Spleen (tissue), 13 donors: ENCODE measurements at places on chromosomes 5 and 9.

GRCh38 chr9:85178474-85178873 lies 508.9 kb downstream of the NTRK2 start:
- DNase-seq = no peak

- no peak for DNase-seq
Observed at GRCh38 chr5:72604798-72605154, 97.6 kb upstream of the ZNF366 start.

GRCh38 chr5:35884773-35885172 lies 28.1 kb downstream of the IL7R start:
- no peak for DNase-seq

- peak; percentile 92 for DNase-seq
Observed at GRCh38 chr5:81749561-81750307, 1.2 kb downstream of the SSBP2 start.

DNA sequence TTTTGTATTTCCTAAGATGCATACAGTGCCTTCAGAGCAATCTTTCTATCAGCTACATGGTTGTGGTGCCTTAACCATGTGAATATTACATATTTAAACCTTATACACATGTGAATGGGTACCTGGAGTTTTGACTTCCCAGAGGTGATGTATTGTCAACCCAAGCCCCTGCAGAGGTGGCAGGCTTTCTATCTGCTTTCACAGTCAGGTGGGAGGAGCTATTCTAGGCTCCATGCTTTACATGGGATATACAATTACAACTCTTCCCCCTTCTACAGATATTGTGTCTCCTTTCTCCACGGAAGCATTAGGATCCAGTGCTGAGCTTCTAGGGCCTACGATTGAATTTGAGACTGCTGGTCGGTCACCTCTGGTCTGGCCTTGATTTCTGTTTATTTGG lies 89.8 kb upstream of the TUT7 start:
- DNase-seq = no peak

DNA sequence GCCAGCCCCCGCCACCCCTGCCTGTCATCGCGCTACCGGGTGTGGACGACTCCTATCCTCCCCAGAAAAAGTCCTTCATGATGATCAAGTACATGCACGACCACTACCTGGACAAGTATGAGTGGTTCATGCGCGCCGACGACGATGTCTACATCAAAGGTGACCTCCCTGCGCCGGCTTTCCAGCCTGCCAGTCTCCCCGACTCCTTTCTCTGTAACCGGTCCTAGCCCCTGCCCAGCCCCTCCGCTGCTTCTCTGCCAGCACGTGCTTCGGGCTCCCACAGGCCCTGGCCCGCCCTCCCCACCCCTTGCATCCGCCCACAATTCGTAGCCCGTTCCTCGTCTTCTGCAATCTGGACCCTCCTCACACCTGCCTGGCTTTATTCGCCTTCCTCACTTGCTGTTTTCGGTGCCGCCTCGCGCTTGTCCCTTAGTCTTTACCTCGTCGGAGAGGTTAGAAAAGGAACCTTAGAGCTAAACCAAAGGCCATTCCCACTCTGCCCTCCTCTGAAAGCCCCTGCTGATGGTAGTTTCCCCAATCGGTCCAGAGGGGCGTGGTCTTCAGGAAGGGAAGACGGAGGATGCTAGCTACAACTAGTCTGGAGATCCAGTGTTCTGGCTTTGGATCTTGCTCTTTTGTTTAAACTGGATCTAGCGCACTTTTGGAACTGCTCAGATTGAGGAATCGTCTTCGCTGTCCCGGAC lies 1.4 kb downstream of the CHSY3 start:
- no peak for DNase-seq

GRCh38 chr9:90958328-90958727 lies 156.7 kb downstream of the SYK start:
- no peak for DNase-seq

GRCh38 chr5:122314036-122314435 lies 2.0 kb downstream of the SNCAIP start:
- DNase-seq = no peak

DNA sequence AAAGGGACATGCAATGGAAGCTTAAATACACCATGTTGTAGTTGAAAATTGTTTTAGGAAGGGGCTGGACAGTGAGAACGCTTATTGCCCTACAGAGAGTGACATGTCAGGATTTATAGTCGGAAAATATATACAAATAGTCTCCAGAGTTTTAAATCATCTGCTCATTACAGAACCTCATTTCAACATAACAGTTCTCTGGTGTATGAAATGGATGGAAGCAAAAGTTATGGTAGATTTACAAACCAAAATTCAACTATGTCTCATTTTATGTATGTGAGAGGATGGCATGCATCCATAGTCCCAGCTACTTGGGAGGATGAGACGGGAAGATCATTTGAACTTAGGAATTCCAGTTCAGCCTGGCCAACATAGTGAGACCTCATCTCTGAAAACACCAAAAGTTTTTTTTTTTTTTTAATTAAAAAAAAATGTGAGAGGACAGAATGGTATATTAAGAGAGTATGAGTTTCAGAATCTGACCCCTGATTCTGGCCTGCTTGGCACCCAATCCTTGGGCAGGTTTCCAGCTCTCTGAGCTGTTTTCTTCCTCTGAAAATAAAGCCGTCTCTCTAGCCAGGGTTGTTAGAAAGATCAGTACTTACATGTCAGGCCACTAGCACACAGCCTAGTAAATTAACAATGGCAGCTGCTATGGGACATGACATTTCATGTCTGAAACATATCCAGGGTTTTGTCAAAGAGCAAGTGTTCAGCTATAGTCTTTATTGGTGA lies 40.1 kb downstream of the IQGAP2 start:
- no peak for DNase-seq

GRCh38 chr5:905139-905642 lies 12.5 kb downstream of the TRIP13 start:
- DNase-seq = peak; percentile 55

DNA sequence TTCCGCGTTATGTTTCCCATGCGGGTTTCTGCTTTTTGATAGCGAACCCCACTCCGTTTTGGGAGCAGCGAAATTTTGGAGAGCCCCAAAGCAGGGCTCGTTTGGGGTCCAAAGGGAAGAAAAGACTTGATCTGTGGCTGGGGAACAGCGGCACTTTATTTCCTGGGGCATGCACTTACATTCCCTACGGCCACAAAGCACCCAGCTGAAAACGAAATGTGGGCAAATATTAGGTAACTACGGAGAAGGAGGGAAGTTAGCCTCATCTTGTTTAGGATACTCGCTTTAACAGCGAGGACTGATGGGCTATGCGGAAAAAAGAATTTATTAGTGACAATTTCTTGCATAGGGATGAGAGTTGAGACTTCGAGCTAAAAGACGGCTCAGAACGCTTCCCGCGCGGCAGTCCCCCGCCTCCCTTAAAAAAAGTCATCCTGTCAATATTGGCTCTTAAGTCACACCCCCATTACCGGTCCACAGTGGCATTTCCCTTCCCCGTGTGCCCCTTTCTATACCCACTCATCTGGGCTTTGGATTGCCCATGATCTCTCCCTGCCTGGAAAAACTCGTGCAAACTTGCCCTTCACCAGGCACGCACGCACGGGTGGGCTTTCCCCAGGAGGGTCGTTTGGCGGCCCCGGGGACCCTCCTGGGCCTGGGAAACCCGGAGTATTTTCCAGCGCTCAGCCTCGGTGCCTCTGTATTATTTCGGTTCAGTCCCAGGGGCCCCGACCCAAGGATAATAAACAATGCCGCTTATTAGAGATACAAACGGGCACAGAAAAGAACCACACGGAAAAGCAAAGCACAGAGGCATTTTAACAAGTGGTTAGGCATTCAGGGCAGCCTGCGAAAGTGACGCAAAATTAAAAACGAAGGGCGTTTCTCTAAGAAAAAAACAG lies 35.8 kb upstream of the NFIB start:
- no peak for DNase-seq

DNA sequence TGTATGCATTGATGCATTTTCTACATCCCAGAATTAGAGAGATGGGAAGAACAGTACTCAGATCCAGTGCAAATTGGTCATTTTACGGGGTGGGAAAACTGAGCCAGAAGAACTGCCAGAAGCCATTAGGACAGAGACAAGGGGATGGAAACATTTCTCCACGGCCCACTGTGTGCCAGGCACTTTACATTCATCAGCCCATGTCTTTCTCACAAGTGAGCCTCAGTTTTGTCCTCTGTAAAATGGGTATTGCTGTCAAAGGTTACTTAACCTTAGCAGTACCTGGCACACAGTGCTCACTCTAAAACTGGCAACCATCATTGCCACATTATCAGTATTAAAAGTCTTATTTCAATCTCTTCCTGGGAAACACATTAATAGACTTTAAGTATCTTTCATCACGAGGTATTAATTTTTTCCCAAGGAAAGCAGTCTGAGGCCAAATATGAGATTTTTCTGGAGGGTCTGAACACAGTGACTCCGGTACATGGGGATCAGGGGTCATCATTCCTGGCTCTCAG lies 5.2 kb downstream of the DUSP1 start:
- no peak for DNase-seq

DNA sequence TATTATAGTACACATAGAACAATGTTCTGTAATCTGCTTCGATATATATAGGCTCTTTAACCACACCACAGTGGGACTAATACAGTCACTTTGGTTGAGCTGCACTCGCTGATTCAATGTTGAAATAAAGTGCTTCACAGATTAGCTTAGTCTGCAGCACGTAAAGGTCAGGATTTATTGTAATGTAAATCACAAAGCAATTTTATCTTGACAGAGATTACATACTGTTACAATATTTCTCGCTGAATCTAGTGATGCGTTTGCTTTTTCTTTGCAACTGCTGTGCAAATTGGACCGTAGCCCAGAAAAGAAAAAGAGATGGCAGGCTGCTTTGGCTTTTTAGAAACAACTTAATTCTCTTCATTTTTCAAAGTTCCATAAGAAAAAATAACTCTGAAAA lies 52.9 kb downstream of the CETN3 start:
- DNase-seq = no peak

- no peak for DNase-seq
Observed at GRCh38 chr5:50846261-50846660, 179.8 kb downstream of the PARP8 start.

GRCh38 chr9:32393911-32394310 lies 9.5 kb downstream of the ACO1 start:
- DNase-seq = no peak

DNA sequence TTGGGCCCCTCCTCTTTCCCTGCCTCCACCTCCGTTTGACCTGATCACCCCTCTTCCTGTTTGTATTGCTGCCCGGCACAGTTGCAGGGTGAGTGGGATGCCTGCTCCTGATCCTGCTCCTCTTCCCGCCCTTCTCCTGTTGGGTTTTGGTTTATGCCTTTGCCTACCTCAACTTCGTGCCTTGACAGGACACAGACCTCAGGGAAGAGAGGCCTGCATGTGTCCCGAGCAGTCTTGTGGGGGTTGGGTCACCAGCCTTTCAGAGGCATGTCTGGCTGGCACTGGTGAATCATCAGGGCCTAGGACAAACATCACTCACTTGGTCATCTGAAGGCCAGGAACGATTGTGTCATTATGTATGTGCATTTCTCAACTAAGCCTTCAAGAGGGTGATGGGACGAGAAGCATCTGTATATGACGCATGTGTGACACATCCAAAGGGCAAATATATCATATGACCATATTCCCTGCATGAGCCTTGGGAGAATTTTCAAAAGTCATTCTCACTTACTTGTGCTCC lies 56.9 kb downstream of the NPR3 start:
- no peak for DNase-seq

DNA sequence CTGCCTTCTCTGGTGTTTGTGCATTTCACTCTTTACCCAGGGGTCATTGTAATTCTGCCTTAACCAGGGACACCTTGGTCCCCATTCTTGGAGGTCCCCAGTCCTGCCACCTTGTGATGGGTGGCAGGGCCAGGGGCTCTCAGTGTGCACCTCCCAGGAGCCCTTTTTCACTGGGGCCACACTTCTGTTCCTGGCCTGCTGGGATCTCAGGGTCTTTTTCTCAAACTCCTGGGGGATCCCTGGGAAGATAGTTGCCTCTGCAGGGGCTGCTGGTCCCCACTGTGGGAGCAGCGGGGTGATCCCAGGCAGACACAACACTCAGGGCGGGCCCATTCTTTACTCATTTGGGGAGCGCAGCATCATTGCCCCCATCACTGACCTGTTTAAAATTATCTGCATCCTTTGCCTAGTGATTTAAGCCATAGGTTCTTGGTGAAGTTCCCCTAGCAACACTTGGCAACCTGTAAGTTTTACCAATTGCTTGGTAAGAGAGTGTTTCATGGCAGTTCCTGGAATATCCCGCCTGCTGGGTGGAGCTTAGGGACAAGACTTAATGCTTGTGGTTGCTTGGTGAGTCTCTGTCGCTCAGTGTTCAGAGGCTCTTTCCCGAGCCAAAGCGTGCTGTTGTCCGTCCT lies 15.7 kb downstream of the PHF2 start:
- no peak for DNase-seq

DNA sequence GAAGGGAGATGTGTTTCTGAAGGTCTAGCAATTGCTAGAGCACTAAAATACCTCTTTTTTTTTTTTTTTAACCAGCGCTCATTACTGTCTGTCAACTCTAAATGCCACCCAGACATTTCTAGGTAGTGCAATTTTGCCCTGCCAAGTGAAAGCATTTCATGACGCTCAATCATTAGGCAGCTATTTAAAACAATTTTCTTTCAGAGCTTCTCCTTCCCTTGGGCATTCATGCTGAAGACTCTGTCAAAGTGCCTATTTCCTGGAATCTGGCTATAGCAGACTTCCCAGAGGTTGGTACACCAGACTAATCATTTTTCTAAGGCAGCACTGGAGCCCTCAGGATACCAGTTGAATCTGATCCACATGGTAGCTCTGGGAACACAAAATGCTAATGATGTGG lies 97.0 kb upstream of the ANKRD55 start:
- no peak for DNase-seq
